ENCODE measurements at places on chromosomes 3 and 15.
A peak's percentile ranks its signal among the peaks of the same experiment; 100 is the strongest.

- no peak for DNase-seq
Observed at GRCh38 chr3:131535596-131535995, 32.8 kb upstream of the MRPL3 start.

GRCh38 chr3:48413611-48414010, 16.3 kb downstream of the PLXNB1 start:
- DNase-seq: no peak

DNA sequence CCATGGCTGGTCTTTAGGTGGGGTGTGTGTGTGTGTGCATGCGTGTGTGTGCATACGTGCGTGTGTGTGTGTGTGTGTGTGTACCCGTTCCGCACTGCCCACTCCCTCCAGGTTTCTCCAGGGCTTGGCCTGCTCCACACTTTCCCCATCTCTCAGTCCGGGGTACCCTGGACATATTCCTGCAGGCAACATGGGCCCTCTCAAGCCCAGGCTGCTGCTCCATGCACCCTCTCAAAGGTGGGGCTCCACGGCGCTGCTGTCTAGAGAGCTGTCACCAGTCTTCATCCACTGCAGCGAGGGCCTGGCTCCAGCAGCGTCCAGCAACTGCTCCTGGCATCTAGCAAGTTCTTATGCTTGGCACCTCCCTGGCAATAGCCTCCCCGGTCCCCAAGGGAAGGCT, 86.1 kb downstream of the ATP10A start:
- no peak for DNase-seq

GRCh38 chr3:58059349-58060321, 51.4 kb downstream of the FLNB start:
- DNase-seq: no peak

GRCh38 chr15:31494786-31495185, 168.2 kb downstream of the KLF13 start:
- DNase-seq: no peak

- no peak for DNase-seq
Observed at GRCh38 chr15:29162411-29162810, 107.2 kb downstream of the NSMCE3 start.

GRCh38 chr15:92906563-92907081, 6.5 kb downstream of the CHD2 start:
- DNase-seq: no peak

- DNase-seq: no peak
Observed at GRCh38 chr15:80090879-80091503, 31.5 kb downstream of the ZFAND6 start.

GRCh38 chr3:30248423-30248822, 358.0 kb upstream of the TGFBR2 start:
- no peak for DNase-seq

DNA sequence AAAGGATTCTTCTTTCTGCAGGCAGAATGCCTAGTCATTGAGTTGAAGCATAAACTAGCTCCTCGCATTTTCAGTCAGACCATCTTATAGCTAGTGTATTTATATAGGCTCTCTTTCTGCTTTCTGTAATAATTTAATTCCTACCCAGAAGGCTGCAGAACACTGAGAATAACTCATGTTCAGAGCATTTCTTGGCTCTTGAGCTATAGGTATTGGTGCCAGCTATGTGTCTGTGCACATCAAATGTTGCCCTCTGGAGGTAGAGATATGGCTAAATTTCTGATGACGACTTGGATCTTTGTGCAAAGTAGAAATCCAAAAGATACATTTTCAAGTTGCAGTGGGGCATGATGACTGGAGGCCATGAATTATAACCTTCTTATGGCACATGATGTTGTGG, 336.2 kb upstream of the TPM1 start:
- DNase-seq: no peak

DNA sequence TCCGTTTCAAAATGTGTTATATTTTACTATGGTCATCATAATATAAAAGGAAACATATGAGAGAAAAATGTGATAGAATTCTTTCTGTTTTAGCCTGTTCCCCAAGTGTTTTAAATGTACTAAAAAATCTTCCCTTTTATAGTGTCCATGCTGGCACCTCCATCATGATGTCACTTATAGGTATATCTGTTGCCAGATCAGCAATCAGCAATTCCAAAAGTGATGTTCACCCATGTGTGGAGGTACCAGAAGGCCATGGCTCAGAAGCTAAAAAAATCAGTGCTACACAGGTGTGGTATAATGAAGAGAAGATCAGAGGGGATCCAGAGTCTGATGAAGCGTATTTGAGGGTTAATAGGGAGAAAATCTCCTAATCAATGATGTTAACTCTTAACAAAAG, 1.1 kb upstream of the GPR15 start:
- no peak for DNase-seq

- DNase-seq: no peak
Observed at GRCh38 chr15:78007964-78008886, 69.3 kb downstream of the TBC1D2B start.

GRCh38 chr3:24145981-24146822, 201.1 kb downstream of the NR1D2 start:
- DNase-seq: no peak

DNA sequence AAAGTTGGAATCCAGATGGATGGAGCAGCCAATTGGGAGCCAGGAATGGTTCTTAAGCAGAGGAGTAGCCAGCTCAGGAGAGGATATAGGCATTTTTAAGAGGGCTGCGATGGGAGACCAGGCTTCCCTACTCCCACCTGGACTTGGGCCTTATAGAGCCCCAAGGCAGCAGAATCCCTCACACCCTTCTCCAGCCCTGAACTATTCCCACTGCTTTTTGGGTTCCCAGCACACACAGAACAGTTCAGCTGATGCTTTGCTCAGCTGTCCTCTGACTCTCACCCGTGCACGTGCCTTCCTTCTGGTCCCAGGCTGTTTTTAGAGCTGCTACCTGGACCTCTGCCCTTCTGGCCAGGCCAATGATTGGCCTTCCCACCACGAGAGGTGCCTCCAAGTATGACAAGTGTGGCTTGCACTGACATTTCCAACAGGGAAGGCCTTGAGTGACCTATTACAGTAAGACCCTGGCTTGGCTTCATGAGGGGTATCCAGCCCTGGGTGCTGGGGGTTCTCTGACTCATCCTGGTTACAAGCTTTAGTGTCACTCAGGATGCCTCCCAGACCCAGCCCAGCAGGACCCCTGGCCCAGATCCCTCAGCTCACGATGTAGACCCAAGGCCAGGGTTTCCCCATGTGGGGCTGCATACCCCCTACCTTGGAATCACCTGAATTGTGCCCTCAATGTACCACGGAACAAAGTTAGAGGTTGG, 25.2 kb downstream of the NOX5 start:
- no peak for DNase-seq

DNA sequence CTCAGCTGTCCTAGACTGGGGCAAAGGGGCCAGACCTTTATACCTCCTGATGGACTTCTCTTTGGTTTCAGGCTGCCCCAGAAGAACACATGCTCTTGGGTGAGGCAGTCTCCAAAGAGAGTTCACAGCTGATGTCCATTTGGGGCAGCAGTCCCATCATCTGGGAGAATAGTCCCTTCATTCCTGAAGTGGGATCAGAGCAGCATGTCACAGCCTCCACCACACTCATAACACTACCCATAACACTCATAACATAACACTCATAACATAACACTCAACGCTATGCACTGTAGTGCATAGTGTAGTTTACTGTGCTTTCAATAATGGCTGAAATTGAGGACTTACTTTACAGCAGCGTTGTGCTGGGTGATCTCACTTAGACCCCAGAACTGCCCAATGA, 36.7 kb upstream of the PLCL2 start:
- DNase-seq: no peak

- DNase-seq: no peak
Observed at GRCh38 chr3:53994986-53995603, 103.4 kb upstream of the SELENOK start.

- DNase-seq: no peak
Observed at GRCh38 chr15:99172989-99173388, 68.1 kb downstream of the SYNM start.

DNA sequence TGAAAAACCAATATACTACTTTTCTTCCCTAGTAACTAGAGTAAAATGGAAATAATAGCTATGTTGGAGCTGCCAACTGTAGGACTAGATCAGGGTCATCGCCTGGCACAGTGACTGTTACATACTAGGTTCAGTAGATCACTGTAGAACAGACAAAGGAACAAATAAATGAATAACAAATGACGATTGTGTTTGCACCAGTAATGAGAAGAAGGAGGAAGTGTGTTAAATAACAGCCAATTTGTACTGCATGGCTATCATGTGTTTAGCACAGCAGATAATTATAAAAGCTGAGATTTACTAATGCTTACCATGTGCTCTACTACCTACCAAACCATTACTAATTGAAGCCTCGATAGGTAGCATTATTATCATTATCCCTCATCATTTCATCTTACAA, 85.3 kb upstream of the FXR1 start:
- DNase-seq: no peak

DNA sequence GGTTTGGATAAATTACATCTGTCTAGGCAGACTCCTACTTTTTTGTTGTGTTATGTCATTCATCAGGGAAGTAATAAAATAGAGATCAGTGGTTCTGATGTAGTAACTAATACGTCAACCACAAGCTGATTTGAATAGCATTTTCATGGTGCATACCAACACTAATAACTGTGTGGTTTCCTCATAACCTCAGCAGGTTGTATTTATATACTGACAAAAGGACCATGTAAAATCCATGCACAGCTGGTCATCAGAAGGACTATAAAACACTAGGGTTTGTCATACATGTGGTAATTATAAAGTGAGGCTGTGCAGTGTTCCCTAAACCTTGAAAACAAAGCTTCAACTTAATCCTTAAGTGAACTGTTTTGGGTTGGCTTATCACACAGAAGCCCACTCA, 216.8 kb upstream of the RBMS3 start:
- no peak for DNase-seq

GRCh38 chr3:187623285-187623814, 46.8 kb downstream of the SST start:
- DNase-seq: no peak

DNA sequence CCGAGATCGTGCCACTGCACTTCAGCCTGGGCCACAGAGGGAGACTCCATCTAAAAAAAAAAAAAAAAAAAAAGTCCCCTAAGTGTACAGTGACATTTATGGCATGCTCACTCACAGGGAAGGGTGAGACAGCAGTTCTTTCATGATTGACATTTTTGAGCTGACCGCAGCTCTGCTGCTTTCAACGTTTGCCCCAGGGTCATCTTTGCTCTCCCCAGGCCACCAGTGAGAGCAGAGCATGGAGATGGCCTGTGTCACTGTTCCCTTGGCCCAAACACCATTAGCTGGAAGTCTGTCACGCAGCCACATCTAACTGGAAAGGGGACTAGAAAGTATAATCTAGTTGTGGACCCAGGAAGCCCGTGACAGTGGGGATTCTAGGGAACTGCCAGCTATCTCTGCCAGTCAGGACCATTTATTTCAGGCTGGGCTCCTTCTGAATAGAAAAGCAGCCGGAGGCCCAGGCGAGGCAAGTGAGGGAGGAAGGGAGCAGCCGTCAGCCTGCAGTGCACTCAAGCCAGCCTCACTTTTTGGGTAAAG, 193.4 kb upstream of the HES1 start:
- no peak for DNase-seq

DNA sequence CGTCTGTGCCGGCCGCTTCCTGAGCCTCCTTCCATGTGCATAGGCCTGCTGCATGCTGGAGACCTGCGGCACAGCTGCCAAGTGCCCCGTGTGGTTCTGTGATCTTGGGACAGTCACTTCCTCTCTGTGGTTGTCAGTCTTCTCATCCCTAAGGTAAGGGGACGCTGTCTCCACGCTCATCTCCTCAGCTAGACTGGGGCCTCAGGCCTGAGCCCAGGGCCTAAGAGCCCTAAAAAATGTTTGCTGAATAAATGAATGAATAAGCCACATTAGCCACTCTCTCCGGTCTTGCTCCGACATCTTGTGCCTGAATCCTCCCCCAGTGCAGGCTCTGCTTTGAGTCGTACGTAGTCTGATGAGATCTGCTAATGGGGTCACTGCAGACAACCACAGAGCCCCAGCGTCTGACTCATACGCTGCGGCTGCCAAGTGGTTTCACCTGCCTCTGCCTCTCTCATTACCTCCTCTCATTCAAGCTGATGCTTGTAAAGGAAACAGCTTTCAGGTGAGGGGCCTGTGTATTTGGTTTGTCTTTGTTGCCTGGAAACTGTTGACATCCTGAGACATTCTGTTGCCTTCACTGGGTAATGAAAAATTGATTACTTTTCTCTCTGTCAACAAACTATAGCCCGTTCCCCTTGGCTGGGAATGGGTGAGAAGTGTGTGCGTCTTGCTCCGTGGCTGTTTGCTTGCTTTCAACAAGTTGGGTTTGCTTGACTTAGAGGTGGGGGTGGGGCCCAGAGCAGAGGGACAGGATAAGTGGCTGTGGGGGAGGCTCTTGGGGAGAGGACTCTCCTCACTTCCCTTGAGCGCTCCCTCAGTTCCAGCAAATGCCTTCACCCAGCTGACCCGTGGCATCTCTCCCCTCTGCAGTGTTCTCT, 15.9 kb downstream of the RPLP1 start:
- no peak for DNase-seq

DNA sequence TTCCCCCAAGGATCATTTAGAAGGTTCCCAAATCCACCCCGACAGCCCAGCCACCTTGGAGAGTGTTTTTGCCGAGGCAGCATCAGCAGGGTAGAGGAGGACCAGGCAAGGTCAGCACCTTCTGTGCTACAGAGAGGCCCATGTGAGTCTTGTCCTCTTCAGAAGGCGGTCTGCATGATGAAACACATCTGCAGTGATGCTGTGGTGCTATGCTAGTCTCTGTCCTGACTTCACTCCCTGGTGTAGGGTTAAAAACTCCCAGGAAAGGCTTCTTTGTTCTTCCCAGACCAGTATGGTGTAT, 87.9 kb downstream of the ITPR1 start:
- DNase-seq: no peak

DNA sequence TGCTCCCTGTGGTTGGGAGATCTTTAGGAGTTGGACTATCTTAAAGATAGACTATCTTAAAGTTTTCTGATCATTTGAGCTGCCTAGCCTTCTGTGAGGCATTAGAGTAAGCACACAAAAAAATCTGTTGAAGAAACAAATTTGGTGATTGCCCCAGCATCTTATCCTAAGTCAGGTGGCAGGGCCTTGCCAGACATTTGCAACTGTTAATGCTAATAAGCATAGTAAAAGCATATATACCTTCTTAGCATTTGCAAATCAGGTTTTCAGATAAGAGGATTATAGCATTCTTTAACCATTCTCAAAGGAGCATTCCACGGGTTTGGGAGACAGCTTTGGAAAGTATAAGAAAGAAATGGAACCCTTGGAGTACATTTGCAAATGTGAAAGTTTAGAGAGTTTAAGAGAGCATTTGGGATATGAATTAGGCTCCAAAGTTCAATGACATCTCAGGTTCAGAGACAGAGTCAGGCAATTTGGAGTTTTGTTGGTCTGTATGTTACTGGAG, 61.0 kb downstream of the SEMA6D start:
- DNase-seq: no peak

DNA sequence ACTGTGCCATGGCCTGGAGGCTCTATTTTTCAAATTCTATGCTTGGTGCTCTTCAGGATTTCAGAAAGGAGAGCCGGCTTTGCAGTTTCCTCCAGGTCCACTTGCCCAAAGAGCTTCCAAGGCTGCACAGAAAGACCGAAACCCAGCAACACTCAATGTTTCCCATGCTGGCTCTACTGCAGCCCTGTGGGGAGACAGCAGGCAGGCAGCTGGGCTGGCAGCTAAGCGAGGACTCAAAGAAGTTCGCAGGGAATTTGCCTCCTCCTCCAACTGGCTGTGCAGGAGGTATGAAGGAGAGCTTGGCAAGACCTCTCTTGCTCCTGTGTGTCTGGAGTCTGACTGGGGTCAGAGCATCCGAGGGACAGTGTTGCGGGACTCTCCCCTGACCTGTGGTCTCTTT, 17.4 kb upstream of the ITGA11 start:
- DNase-seq: no peak

GRCh38 chr3:146577662-146578061, 27.5 kb downstream of the PLSCR5 start:
- peak; percentile 73 for DNase-seq

Measured in inflammatory macrophage treated with lipopolysaccharide for 1 hour (primary cell).